ENCODE measurements at places on chromosomes 3 and 15.

GRCh38 chr3:174101244-174101643 is 703.7 kb downstream of the NLGN1 start:
- DNase-seq = no peak

DNA sequence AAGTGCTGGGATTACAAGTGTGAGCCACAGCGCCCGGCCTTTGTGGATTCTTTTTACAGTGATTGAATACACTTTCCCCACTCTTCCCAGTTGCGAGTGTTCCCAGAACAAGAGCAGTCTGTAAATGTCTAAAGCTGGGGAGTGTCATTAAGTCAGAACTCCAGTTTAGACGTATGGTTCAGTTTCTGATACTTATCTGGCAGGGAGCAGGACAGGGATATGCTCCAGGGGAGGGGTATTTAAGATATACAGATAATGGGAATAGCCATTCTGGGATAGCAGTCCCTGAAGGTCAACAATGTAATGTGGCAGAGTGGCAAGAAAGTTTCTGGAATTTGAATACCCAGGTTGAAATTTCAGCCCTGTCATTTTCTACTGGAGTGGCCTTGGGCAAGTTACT is 164.1 kb downstream of the SSR3 start:
- no peak for DNase-seq

DNA sequence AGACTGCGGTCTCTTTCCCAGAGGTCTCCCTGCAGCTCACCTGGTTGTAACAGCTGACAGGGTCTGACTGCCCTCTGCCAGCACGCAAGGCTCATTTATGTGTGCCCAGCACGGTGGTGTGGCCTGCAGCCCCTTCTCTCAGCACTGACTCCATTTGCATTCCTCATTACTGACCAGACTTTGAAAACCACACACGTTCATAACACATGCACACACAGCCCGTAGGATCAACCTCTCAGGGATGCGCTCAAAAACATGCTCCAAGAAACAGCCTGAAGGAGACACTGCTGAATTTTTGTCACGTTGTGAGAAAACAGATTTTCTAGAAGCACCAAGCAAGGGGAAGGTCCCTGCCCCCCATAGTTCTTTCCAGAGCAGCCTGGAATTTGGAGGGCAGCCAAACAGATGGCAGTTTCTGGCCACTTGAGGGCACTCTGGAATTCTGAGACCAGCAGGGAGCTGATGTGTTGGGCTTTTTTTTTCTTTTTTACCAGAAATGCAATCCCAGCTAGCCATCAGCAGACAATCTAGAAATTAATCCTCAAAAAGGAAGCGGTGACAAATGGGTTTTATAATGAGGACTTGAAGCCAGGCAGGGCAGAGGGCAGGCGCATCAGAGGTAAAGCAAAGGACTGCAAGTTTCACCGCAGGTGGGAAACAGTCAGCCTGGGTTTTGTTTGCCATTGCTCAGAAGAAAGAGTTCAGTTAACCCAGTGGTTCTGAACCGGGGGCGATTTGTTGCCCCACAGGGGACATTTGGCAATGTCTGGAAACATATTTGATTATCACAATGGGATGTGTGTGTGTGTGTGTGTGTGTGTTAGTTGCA is 170.5 kb upstream of the PROK2 start:
- DNase-seq = no peak

DNA sequence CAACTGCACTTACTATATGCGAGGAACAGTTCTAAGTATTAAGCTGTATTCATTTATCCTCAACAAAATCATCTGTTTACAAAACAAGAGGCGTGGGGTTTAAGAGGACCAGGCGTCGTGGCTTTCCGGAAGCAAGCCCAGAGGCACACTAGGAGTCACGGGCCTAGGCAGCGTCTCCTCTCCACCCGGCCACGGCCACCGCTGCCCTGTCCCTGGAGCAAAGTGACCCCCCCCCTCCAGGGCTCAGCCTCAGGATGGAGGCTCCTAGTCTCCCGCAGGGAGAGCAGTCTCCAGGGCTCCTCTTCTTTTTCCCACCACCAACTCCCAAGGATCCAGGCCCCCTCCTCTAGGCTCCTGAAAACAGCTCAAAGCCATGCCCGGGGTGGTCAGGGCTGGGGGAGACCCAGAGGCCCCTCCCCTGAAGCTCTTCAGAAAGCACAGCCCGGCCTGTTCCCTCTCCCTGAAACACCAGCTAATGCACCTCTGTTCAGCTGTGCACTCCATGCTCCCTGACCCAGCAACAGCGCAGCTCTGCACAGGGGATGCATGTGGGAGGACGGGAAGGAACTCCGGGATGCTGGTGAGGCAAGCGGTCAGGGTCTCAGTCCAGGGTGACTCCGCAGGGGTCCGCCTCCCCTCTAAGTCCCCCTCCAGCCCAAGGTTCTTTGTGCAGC is 16.8 kb downstream of the TNK2 start:
- DNase-seq = no peak

All from activated CD4-positive, alpha-beta T cell treated with anti-CD3 and anti-CD28 coated beads for 4 hours (primary cell).